NCI-H2029 treated with DMSO at 0.1 percent for 48 hours (cell line): ENCODE measurements at places on chromosomes 3 and 15.

DNA sequence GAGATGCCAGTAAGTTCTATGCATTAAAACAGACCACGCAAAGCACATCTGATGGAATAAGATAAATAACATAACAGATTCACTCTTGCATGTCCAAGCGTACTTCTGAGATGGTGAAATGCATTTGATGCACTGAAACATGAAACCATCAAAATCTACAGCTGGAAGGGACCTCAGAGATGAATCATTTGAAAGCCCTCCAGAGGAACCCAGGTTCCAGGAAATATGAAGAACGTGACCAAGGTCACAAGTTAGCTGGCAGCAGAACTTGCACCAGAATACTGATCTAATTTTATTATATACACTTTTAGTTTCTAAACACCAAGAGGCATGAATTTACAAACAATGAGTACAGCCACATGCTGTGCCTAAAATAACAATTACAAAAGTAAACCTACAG is 957.1 kb downstream of the FHIT start:
- no peak for DNase-seq

DNA sequence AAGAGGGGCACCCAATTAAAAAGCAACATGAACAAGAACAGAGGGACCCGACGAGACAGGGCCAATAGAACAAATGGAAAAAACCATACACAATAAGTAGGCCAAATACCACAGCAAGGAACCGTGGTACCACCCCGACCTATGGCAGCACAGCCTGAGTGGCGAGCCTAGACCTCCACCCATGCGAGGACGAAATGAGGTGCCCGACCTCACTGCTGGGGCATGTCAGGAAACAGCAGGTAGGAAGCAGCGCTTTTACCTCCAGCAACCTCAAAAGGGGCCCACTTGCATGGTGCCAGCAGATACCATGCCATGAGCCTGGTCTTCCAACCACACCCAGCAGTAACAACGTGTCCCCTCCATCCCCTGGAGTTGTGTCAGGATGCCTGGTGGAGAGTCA is 77.9 kb downstream of the PCSK6 start:
- DNase-seq = no peak

DNA sequence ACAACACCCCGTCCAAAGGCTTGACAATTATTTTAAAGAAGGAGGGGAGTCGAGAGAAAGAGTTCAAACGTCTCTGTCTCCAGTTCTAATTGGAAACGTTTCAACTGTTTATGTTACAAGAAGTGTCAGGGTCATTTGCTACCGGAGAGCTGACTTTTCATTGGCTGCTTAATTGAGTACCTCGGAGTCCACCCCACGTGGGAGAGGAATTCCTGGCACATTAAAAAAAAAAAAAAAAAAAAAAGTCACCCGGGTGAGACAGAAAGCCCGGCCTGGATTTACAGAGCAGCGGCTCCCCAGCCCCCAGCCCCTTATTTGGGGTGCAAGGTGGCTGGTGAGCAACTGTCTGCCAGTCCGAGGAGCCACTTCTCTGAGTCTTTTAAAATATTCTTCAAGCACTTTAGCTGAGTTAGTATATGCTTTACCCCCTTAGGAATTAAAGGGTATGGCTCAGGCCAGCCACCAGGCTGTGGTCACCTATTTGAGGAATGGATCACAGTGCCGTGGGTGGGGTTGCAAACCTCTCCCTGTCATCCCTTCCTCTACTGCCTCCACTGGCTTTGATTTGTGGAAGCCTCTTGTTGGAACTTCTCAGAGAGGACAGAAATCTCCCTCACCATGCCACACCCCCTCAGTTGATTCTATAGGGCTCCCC is 3.9 kb upstream of the TLE3 start:
- DNase-seq = peak; percentile 75

GRCh38 chr15:20352241-20353200 is 189.1 kb downstream of the GOLGA6L6 start:
- DNase-seq = no peak

DNA sequence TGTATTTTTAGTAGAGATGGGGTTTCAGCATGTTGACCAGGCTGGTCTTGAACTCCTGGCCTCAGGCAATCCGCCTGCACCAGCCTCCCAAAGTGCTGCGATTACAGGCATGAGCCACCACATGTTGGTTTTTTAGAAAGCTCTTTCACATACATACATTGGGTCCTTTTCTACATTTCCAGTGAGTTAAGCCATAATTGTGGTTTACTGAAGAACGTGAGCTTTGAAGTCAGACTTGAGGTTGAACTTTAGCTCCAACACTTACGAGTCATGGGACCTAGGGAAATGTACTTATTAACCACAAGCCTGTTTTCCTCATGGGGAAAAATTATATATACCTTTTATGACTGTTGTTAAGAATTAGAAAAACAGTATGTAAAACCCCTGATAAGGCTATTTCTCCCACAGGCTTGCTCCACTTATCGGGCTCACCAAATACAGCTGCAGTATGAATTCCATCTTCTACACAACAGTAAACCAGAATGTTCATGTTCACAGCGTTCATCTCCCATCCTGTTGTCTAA is 39.0 kb downstream of the GPR160 start:
- no peak for DNase-seq

DNA sequence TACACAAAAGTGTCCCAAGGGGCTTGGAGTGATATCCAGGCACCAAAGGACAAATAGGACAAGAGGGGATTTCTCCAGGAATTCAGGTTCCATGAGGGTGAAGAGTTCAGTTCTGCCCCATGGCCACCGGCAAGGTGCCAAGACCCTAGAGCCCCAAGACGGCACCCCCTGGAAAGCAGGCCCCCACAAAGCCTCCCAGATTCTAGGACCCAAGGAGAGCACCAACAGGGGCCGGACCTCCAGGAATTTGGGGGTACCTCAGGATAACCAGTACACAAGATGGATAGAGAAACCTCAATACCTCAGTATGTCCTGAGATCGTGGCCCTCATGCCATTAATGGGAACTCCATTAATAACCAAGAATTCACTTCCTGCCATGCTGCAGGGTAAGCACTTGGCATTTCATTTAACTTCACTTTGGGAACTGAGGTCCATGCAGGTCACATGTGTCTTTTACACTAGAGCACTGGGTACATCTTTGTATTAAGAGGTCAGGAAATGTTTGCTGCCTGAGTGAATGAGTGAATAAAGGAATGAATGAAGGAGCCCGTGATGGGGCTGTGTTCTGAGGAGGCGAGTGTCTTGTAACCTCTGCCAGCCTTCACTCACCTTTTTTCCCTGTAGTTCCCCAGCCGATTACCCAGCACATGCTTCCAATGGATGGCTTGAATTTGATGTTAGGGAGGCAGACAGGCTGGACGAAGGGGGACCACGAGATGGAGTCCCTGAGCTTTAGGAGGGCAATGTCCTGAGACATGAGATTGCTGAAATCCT is 15.5 kb upstream of the PRSS50 start:
- DNase-seq = no peak

DNA sequence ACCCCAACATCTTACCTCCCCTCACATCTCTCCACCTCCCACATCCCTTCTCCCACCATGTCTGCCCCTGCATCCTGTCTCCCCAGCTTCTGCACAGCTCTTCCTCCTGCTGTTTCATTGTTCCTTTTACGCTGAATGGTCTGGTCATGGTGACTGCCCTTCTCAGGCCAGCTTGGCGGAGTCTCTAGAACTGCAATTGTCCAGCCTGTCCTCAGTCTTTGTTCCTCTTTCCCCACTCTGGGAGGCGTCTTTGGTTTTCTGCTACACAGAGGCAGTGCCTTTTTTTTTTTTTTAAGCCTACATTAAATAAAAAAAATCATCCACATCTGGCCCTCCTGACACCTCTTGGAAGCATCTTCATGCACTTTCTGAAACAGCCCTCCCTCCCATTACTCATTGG is 49.1 kb upstream of the SEC22A start:
- no peak for DNase-seq
